ENCODE measurements at places on chromosomes 12 and 14. TPM values are rescaled to one million over a fixed set of nuclear protein-coding genes. Genes with fewer than 3 reads are reported as not detected.

Gene TAS2R8
- total RNA-seq, result not detected

Gene KRT85
- not detected for total RNA-seq

Gene DPF3
- 2.2 TPM for total RNA-seq

Gene ACSS3
- total RNA-seq, result 30.0 TPM

- no peak for DNase-seq
These were observed 20.5 kb downstream of the ZDHHC22 start for GRCh38 chr14:77120771-77121743.

DNA sequence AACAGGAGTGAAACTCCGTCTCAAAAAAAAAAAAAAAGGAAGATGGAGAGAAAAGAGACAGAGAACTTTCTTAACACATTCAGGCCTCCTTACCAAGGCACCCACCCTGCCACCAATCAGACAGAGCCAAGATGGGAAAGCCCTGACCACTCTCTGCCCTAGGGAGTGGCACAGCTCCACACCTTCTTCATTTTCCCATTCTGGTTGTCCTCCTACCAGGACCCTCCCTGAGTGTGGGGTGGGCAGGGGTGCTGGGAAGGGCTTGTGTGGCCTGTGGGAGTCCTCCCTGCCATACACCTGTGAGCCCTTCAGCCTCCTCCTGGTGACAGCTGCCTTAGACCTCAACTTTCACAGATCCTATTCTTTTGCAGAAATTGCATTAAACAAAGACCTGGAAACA is 513.6 kb downstream of the BCL11B start:
- DNase-seq, result no peak

DNA sequence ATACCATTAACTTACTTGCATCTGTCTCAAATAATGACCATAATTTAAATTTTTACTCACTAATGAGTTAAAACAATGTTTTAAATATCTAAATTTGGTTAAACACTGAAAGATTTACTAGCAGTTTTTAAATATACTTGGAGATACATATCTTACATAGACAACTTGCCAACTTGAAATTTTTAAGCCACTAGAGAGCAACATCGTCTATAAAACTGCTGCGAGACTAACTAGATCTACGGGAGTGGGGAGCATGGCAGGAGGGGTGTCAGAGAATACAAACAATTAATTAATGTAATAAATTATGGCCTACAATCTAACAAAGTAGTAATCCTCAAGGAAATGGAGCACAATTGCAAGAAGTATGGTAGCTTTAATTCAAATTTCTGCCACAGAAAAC is 120.4 kb downstream of the LRRIQ1 start:
- DNase-seq, result no peak

Gene SIX1
- total RNA-seq, result 5.1 TPM

DNA sequence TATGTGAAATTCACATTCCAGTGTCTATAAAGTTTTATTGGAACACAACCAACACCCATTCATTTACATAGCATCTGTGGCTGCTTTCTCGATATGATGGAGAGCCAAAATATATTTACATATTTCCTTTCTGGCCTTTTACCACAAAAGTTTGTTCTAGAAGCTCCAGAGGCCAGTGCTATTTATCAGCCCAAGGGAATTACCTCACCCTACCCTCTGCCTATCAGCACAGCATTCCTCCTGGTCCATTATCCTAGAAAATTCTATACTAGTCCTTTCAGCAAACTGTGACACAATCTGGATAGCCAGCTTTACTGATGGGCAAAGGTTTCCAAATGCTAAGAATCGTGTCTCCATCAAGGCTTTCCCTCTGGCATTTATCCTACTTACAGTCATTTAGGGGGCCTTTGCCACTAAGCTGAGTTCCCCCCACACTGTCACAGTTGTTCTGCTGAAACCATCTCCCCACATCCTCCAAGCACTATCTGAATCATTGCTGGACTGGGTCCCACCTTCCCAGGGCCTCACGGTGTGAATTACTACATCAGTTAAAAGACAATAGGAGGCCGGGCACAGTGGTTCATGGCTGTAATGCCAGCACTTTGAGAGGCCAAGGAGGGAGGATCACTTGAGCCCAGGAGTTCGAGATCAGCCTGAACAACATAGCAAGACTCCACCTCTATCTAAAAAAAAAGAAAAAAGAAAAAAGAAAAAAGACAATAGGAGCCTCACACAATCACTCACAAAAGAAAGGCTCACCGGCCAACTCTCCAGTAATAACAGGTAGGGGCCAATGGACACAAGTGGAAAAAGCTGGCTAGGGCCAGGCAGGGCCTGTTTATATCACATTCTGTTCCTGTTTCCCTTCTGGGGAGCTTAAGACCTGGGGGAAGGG is 12.1 kb downstream of the SYNE3 start:
- no peak for DNase-seq

- DNase-seq, result no peak
These were observed 286.3 kb upstream of the ATP2B1 start for GRCh38 chr12:89994911-89995310.

- no peak for DNase-seq
These were observed 2.9 kb upstream of the TMEM30B start for GRCh38 chr14:61284001-61284400.

GRCh38 chr12:112980491-112981158 is 2.3 kb downstream of the OAS2 start:
- DNase-seq, result no peak

DNA sequence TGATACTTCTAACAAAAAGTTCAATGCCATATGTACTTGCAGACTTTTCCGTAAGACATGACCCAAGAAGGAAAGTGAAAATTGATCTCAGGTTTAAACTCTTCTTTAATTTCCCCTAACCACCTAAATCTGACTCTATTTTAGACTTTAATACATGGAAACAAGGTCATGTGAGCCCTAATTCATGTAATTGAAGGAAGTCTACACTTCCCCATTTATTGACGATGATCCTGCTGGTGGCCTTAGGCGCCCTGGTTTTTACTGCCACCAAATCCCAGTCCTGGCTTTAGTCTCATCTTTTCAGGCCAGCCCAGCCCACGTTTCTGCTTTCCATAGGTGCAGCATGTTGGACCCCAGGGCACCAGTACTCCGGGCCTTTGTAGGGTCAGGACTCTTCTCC is 157.9 kb downstream of the PELI2 start:
- DNase-seq, result no peak

DNA sequence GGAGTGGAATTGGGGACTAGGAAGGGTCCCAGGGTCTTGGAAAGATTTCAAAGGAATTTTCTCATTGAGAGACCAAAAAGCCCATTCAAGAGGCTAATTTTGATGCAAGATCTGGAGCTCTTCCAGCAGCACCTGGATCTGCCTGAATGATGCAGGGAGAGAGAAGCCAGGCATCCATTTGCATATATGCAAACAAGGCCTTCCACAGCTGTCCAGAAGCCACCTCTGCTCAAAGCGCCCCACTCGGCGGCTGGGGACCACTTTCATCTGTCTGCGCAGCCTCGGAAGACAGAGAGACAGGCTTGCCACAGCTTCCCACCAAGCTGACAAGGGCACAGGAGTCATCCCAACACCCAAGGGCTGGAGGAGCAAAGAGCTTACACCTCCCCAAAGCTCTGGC is 295.6 kb downstream of the DPF3 start:
- DNase-seq, result no peak

- no peak for DNase-seq
These were observed 208.8 kb downstream of the EPS8 start for GRCh38 chr12:15580431-15580830.

- DNase-seq, result no peak
These were observed 111.0 kb upstream of the LMO3 start for GRCh38 chr12:16716928-16717327.

Gene IL31
- total RNA-seq, result not detected

Gene PPP1R1A
- total RNA-seq, result 10.3 TPM

- no peak for DNase-seq
These were observed 50.6 kb downstream of the OTX2 start for GRCh38 chr14:56759633-56760032.
